ENCODE measurements at places on chromosomes 5 and 9.

DNA sequence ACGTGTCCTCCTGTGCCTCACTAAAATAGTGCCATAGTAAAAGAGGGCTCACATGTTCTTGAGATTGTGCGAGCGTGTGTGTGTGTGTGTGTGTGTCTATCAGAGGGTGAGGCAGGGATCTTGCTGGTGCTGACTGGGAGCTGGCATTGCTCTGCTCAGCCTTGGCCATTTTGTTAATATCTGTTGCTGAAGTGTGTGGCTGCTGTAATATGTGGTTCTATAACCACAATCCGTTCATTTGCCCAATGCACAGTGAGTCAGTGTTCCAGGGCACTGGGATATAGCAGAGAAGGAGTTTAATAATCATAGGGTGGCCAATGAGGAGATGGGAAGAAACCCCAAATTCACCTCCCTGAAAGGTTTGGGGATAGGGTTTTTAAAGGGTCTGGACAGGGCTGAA, 61.3 kb downstream of the RASGRF2 start:
- DNase-seq = no peak

DNA sequence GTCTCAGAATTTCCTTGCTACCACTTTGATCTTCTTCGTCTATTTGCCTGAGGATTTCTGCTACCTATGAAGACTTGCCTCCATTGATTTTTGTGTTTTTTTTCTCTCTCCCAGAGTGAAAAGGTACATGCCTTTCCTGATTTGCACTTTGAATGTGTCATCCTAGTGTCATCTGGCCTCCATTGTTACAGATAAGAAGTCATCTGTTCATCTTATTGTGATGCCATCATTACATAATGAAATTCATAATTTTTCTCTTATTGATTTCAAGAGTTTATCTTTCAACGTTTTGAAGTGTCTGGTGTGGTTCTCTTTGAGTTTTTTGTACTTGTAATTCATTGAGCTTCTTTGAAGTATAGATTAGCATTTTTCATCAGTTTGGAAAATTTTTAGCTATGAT, 144.8 kb downstream of the SH3GL2 start:
- no peak for DNase-seq

- DNase-seq = no peak
These were observed 42.4 kb downstream of the CERT1 start for GRCh38 chr5:75469017-75469416.

- no peak for DNase-seq
These were observed 343.7 kb downstream of the DMRTA1 start for GRCh38 chr9:22790329-22790728.

DNA sequence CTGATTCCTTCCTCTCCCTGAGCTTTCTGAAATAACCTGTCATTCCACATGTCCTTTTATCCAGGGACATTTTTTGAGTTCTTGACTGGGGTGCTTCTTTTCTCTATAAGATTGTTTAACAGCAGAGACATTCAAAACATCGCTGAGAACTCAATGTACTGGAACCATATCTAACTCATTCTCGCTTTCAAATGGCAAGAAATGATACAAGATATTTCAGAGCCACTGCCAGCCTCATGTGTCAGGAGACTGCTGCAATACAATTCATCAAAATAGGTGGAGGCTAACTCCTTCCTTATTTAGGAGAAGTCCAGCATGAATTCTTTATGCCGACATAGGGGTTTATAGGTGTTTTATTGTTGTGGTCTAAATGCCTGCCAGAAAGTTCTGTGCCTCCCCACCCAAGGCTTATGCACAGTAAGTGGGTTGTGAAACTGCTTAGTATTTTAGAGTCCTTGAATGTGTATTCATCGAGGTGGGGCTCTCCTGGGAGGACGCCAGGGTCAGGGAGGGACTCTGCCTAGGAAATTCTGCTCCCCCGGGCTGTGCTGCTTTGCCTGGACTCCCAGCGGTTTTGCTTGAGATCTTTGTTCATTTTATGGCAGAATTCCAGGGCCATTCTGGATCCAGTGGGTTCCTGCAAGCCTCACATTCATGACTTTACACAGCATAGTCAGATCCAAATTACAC, 53.9 kb downstream of the ZNF474 start:
- peak; percentile 67 for DNase-seq

DNA sequence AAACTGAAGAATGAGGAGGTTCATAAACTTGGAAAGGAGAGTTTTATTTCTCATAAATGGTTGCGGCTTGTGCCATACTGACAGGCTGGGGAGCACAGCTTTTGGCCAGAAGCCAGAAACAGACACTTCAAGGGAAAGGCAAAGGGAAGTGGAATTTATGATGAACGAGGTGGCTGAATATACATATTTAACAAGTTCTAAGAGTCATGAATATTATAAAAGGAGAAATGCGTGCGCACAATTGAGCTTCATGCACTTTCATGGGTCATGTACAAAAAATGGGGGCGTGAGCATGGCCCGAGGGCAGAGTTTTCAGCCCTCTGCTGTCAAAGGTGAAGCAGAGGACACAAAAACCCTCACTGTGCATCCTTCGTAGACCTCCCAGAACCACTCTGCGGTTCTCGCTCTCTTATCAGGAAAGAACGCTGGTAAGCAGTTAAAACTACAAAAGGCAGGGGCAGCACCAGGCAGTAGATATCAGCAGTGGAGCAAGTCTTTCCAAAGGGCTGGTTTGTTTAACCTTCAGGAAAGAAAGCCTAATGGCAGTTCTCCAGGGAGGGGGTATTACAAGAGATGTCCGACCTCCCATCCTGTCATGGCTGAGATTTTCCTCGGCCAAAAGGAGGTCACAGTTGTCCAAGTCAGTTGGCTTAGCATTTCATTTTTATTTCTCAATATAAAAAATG, 29.0 kb downstream of the AUH start:
- DNase-seq = no peak

GRCh38 chr5:16924206-16924605, 11.9 kb downstream of the MYO10 start:
- no peak for DNase-seq
